ENCODE measurements at places on chromosomes 11 and 22. TPM values are rescaled to one million over a fixed set of nuclear protein-coding genes. Genes with fewer than 3 reads are reported as not detected.

BIRC3 gene
- total RNA-seq, result 53.6 TPM

SPTBN2 gene
- total RNA-seq, result 3.9 TPM

DNA sequence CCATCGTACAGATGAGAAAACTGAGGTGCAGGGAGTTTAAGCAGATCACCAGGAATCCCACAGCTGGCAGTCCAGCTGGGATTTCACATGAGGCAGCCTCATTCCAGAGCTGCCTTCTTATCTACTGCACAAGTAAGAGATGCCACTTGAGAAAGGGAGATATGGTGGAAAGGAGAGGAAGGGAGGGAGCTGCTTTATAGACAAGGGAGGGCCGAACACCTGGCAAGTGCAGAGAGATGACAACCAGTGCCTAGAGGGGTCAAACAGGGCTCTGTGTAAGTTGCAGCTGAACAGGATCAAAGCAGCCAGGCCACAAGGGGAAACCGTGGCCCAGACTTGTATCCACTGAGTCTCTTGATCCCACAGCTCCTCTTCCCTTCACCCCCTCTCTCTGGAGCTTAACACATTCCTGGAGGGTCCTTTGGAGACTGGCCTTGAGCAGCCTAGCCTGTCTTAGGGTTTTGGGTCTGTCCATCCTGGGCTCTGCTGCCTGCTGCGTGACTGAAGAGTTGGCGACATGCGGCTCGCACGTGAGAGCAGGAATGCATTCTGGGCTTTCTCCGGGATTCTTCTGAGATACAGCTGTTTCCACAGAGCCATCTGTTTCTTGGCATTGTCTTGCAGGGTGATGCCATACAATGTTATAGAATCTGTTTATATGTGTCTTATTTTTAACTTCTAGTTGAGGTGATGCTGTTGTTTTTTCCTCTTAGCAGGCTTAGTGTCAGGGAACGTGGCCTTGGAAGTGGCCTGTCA, 268.5 kb upstream of the SYN3 start:
- DNase-seq, result no peak

TRMT2A gene
- 36.4 TPM for total RNA-seq

- DNase-seq, result no peak
Observed at GRCh38 chr11:110798201-110798900, 86.1 kb upstream of the ARHGAP20 start.

Data from left colon (tissue), 2 donors.